ENCODE measurements at places on chromosomes 12 and 14.

GRCh38 chr14:90615517-90616060 is 200.6 kb downstream of the TTC7B start:
- no peak for DNase-seq

DNA sequence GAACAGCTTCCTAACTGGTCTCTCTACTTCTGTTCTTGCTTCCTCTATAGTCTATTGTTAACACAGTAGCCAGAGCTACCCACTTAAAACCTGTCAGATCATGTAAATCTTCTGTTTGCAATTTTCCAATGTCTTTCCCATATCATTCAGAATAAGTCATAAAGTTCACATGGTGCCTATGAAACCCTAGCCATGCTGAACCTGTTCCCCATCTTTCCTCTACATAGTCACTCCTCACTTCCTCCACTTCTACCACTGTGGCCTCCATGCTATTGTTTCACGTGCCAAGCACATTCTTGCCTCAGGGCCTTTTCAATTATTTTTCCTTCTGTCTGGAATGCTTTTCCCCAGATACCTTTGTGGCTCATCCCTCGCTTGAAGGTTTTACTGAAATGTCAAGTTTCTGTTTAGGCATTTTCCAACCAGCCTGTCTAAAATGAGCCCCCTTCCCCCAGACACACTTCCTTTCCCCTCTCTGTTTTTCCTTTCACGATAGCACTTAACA is 132.1 kb downstream of the DYRK2 start:
- DNase-seq = no peak

- no peak for DNase-seq
Observed at GRCh38 chr12:123938679-123939480, 33.8 kb downstream of the CCDC92 start.

- no peak for DNase-seq
Observed at GRCh38 chr12:113306382-113306781, 28.5 kb downstream of the SLC8B1 start.

- no peak for DNase-seq
Observed at GRCh38 chr12:20560935-20561334, 134.2 kb upstream of the SLCO1C1 start.

- no peak for DNase-seq
Observed at GRCh38 chr14:102058146-102058545, 28.7 kb downstream of the HSP90AA1 start.

- no peak for DNase-seq
Observed at GRCh38 chr14:44412858-44413569, 94.1 kb downstream of the FSCB start.

DNA sequence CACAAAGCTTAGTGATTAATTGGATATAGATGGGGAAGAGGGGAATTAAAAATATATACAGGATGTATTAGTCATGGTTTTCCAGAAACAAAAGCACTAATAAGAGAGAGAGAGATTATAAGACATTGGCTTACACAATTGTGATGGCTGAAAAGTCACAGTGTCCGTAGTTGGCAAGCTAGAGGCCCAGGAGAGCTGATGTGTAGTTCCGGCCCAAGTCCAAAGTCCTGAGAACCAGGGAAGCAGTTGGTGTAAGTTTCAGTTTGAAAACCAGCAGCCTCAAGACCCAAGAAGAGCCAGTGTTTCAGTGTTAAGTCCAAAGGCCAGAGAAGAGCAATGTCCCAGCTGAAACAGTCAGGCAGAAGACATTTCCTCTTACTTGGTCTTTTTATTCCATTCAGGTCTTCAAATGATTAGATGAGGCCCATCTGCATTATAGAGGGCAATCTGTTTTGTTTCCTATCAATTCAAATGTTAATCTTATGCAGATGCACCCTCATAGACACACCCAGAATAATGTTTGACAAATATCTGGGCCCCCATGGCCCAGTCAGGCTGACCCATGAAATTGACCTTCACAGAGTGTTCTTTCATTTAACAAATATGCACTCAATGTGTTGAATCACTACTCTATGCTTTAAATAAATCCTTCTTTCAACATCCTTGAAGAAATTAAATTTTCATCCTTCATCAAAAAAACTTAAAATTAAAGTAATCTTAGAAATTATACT is 67.2 kb upstream of the DIO2 start:
- DNase-seq = no peak

GRCh38 chr12:108205864-108206263 is 76.8 kb downstream of the WSCD2 start:
- no peak for DNase-seq

DNA sequence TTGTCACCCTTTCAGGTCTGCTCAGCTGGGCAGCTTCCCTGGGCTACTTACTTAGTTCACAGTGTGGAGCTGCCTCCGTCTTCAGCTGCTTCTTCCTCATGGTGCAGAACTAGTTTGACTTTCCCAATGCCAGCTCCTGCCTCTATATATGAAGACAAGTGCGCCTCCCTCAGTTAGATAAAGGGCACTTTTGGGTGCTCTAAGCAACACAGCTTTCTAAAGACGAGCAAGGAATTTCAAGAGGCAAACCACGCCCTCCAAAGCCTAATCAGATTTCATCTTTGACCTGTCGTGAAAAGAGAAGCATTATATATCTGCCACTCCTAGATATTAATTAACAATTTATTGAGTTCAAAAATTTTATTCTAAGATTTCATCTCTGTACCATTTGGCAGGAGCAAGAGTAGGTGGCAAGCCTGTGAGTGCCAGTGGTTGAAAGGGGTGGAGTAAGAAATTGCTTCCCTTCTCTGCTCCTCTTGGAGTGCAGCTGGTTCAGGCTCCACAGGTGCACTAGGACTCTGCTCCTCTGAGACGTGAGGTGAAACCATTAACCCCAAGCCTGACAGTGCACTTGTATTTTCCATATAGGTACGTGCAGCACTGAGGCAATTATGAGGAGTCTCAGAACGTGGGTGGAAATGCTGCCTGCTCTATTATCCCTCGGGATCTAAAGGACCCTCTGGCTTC is 2.1 kb upstream of the SLC11A2 start:
- peak; percentile 65 for DNase-seq

GRCh38 chr12:85616201-85616600 is 220.0 kb downstream of the RASSF9 start:
- no peak for DNase-seq

DNA sequence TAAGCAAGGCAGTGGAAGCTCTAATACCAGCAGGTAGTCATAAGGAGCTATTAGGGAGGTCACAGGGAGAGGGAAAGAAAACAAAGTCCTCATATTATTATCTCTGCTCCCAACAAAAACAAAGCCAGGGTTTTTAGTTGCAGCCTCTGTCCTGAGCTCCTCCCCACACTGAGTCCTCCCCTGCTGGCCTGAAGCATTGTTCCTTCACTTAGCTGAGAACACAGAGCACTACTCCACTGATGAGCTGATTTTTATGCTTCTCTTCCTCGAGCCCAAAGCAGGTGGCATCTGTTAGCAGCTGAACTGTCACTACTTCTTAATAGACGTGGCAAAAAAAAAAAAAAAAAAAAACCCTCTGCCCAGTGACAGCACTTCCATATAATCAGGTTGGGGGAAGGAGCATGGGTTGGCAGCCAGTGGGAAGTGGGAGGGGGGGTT is 10.5 kb upstream of the STAC3 start:
- DNase-seq = no peak

DNA sequence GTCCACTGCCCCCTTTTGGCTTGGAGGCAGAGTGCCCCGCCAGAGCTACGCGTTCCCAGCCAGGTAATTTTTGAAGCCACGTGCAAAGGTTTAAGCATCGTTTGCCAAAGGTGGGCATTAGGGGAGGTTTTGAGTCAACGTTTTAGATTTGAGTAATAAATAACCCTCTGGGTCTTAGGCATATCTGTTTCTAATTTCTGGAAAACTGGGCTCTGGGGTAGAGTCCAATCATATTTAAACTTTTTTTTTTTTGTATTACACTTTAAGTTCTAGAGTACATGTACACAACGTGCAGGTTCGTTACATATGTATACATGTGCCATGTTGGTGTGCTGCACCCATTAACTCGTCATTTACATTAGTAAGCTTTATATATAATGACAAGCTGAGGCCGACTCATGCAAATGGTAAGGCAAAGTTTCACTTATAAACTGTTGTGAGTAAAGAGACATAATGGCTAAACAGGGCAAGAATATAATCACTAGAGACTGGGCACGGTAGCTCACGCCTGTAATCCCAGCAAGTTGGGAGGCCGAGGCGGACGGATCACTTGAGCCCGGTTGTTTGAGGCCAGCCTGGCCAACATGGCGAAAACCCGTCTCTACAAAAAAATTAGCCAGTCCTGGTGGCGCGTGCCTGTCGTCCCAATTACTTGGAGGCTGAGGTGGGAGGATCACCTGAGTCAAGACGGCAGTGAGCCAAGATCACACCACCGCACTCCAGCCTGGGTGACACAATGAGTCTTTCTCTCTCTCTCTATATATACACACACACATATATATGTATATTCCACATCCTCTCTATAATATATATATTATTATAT is 491 bp upstream of the NR2C1 start:
- DNase-seq = no peak

DNA sequence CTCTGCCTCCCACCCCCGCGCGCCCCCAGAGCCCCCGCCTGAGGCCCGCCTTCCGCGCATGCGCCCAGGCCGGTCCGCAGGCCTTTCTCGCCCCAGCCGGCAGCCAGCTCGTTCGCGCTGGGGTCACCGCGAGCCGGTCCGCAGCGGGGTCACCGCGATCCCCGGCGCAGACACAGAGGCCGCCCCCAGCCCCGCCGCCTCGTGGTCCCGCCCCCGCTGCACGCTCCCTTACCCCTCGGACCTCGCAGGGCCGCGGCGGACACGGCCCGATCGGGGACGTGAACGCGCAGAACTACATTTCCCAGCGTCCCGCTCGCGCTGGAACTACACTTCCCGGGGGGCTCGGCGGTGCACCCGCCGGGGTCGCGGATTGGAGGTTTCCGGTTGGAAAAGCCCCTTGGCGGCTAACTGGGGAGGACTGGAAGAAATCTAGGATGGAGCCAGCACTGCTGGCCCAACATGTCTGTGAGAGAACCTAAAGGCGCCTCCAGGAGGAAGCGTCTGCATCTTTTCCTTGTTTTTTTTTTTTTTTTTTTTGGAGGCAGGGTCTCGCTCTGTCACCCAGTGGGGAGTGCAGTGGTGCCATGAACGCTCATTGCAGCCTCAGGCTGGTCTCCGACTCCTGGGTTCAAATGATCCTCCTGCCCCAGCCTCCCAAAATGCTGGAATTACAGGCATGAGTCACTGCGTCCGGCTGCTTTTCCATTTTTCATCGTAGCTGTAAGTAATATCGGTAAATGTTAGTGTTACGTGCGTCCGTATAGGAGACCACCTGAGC is at the start of gene ZNF605:
TSS of gene ZNF605 (minus strand) at position 296 of the 778 bp plus-strand sequence. CDS start 10,671 bp downstream, outside the sequence.
- peak; percentile 87 for DNase-seq

DNA sequence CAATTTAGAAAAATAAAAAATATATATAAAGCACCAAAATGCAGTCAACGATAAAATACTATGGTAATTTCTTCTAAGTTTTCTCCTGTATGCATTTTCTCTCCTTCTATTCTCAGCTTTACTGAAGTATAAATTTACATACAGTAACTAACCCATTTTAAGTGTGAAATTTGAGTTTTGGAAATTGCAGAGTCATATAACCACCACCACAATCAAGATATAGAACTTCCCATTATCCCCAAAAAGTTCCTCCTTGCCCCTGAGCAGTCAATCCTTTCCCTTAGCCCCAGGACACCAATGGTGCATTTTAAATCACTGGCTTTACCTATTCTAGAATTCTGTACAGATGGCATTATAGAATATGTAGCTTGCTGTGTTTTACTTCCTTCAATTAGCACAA is 31.0 kb upstream of the BBS10 start:
- no peak for DNase-seq

- DNase-seq = peak; percentile 71
Observed at GRCh38 chr12:123971770-123972456, 718 bp downstream of the CCDC92 start.

DNA sequence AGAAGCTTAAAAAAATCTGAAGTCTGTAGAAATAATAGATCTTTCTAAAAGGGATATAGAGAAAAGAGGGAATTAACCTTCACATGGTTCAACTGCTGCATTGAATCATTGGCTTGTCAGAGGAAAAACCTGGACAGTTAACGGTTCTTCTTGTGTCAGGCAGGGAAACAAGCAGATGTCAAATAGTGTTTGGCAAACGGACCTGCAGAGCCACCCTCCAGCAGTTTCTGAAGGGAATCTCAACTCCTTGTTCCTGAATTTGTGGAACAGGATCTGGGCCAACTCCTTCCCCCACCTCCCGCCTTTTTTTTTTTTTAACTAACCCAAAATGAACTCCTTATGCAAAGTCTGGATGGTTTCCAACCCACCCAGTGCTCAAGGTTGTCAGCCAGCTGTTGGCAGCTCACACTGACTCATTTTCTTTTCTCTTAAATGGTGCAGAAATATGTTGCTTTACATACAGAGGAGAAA is 187.3 kb downstream of the CAND1 start:
- no peak for DNase-seq

GRCh38 chr12:5036031-5036430 is 7.6 kb upstream of the KCNA5 start:
- no peak for DNase-seq

GRCh38 chr12:120761519-120761934 is 35.9 kb downstream of the ACADS start:
- DNase-seq = no peak

- DNase-seq = no peak
Observed at GRCh38 chr12:47302111-47302671, 222.4 kb upstream of the AMIGO2 start.

DNA sequence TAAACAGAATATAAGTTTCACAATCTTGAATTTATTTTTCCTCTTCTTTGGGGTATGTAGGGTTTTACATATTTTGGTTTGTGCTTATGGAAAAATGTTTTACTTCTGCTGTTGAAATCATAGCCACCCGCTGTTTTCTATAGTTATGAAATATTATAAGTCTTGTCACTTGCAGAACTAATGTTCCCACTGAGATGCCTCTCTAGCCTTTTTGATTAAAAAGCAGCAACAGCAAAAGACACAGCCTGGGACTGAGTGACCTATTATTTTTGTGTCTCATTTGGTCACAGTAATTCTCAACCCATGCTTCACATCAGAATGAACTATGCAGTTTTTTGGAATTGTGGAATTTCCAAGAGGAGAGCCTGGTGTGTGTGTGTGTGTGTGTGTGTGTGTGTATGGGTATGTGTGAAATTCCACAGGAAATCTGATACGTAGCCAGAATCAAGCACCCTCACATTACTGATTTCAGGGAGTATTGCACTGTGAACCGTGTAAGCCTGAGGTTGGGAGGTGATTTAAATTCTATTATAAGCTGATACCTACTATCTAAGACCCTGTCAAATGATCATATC is 55.7 kb upstream of the FRMD6 start:
- DNase-seq = no peak

DNA sequence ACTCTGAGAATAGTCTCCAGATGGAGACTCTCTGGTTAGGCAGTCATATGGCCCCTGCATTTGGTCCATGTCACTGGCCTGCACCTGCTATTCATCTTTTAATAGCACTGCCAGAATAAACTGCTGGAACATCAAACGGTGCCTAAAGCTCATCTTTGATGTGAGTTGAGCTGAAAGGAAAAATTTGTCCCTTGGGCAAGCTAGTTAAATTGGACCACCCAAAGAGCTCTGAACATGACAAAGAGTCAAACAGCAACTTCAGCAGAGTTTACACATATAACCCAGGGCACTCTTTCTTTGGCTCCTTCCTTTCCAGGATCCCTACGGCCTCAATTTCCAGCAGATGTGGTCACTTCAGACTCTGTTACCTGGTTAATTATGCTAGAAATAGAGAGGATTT is 269.9 kb downstream of the RPL10L start:
- DNase-seq = no peak

All from Peyer's patch (tissue), 4 donors.